ENCODE measurements at places on chromosomes 7 and 10. TPM values are rescaled to one million over a fixed set of nuclear protein-coding genes. Genes with fewer than 3 reads are reported as not detected.

Gene ABCB1
- total RNA-seq: 6.5 TPM

GRCh38 chr10:1155791-1156615, 99.8 kb downstream of the WDR37 start:
- DNase-seq: no peak

DNA sequence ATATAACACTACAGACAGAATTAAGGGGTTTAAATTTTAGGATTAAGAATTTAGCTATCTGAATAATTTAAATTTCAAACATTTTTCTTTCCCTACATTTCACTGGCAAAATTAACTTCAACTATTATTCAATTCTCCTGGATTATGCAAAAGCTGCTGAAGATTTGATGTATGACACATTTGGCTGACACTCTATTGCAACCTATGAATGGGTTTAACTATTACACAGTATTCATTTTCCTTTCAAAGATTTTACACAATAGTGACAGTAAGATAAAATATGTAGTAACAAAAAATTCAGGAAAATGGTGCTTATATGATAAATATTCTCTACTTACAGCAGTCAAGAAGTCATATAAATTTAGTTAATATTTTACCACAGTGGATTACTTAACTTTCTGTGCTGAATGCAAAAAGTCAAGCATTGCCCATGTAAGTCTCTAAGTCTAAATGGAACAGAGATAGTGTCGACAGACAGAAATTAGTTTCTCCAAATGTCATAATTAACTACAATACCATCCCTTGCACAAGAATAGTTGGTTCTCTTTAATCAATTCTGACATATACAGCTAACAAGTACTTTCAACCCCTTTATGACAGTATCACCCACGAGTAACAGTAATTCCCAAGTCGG, 194.1 kb upstream of the FRMD4A start:
- no peak for DNase-seq

Gene GRM8
- total RNA-seq: 2.9 TPM

DNA sequence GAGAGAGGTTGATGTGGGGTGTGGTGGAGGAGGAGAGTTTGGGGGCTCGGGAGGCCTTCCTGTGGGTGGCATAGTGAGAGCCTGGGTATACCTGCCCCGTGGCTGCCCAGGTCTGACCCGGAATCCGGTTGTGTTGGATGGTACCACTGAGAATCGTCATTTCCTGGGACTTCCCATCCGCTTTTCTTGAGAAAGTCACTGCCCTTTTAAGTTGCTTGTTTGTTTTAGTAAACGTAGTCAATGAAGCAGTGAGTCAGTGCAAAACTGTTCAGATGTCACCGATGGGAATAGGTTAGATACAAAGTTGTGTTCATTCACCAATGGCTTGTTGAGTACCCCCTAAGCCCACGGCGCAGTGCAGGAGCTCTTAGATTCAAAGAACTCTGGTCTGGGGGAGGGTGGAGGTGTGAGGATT, 285.8 kb downstream of the CAMK1D start:
- DNase-seq: no peak

DNA sequence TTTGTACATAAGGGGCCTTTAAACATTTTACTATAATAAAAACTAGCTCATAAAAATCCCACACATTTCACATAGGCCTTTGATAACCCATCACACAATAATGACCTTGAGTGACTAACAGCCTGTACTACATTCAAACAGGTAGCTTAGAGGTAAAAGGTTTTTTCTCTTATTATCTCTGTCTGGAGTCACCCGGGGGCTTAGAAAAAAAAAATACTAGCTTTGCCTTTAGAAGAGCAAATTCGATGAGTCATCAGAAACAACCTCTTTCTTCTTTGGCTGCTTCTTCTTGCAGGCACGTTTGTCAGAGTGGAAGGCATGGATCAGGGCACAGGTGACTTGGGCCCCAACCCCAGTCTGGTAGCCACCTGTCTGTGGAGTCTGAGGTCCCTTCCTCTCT, 43.4 kb upstream of the ADO start:
- DNase-seq: no peak
